CD4-positive, alpha-beta T cell treated with Interleukin-2 at 100 ng/mL for 4 hours (primary cell): ENCODE measurements at places on chromosomes 1 and 21.

DNA sequence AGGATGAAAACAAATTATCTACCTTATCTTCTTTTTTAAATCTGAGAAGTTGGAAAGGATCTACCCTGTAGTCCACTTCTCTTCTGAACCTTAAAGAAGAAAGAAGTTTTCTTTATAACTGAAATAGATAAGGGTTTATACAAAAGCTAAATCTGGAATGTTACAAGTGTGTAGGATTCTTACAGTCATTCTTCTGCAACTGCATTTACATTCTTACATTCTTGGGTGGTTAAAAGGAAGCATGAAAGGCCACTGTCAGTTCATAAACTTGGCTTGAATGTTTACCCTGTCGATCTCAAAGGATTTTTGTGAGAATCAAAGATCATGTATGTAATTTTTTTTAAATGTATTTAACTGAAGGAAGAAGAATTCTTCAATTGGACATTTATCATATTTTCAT, 142.1 kb upstream of the BRINP3 start:
- no peak for DNase-seq

GRCh38 chr1:91601554-91602376, 101.1 kb downstream of the CDC7 start:
- no peak for DNase-seq

DNA sequence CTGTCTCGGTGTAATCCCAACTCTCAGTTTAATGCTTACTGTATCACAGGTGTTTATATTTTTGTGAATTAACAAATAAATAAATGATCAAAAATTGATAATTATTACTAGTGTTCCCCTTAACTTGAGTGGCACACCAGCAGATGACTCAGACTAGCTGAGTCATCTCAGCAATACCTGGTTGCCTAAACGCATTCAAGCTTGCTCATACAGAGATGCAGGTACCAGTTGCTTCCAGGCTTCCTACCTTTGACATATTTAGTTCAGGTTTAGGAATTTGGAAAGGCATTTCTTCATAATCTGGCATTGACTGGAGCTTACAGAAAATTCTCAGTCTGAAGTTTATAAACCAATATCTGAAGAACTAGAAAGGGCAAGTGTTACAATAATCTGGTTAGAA, 78.9 kb upstream of the LMO4 start:
- DNase-seq = no peak

DNA sequence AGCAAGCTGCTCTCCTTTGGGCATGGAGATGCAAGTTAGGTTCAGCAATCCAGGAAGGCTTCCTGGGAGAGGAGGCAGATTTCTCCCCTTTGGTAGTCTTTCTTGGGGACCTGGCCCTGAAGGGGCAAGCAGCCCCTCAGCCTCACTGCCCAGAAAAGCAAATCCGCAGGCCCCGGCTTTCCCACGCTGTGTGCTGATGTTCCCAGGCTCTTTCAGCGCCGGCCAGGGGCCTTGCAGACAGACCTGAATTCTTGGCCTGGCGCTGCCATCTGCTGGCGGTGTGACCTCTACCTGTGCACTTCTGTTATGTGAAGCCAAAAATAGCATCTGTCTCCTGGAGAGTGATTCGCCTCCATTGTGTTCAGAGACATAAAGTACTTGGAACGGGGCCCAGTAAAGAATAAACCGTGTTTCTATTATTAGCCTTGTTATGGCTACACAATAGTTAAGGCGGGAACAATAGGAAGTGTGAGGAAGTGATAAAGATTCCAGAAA, 64.8 kb downstream of the ALPL start:
- no peak for DNase-seq

DNA sequence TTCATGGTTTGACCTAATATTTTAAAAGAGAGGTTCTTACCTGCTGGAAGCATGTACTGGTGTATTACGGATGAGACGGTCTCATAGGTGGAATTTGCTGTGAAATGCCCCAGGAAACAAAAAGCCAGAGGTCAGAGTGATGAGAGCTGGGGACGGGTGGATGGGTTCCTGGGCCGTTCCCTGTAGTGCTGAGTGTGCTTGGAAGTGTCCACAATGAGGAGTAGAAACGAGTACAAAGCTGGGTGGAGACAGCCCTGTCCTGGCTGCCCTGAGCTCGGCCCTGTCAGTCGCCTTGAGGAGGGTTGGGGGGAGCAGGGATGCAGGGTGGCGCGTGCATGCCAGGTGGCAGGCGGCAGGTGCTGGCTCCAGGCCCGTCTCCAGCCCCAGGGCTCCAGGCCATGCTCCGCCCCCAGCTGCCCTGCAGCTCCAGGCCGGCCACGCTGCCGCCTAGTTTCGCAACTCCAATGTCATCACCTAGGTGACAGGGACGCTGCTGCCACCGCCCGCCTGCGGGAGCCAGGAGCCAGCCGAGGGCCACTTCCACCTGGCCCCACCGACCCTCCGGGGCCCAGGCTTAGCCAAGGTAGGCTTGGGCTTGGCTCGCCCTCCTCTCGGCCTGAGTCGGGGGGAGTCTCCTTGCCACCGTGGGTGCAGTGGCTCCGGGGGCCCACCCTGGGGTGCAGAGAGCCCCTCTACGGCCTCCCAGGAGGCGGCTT, 16.4 kb downstream of the TP73 start:
- no peak for DNase-seq

GRCh38 chr21:43961382-43961909, 50.7 kb upstream of the TRAPPC10 start:
- DNase-seq = no peak

- no peak for DNase-seq
These were observed 524.8 kb downstream of the PTPRC start for GRCh38 chr1:199163670-199164069.

GRCh38 chr1:67644566-67644965, 40.4 kb upstream of the GADD45A start:
- DNase-seq = no peak

DNA sequence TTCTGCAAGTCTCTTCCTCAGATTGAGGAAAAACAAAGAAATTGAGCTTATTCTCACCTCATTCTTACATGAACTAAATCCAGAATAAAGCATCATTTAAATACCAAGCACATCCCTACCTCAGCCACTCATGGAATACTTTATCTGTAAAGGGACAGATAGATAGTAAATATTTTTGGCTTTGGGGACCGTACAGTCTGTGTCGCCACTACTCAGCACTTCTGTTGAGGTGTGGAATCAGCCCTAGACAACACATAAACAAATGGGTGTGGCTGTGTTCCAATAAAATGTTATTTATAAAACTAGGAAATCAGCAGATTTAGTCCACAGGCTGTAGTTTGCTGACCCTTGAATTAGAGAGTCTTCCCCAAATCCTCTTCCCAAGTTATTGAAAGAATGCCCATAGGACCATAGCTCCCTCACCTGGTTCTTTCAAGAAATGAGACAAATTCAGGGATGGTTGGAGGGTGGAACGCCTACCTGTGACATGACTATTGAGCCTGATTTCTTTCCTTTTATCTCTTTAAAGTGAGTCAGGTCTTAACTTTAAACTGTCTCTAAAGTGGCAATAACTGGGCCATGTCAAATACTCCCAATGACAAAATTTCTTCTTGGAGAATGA, 878.5 kb downstream of the USP25 start:
- DNase-seq = no peak

DNA sequence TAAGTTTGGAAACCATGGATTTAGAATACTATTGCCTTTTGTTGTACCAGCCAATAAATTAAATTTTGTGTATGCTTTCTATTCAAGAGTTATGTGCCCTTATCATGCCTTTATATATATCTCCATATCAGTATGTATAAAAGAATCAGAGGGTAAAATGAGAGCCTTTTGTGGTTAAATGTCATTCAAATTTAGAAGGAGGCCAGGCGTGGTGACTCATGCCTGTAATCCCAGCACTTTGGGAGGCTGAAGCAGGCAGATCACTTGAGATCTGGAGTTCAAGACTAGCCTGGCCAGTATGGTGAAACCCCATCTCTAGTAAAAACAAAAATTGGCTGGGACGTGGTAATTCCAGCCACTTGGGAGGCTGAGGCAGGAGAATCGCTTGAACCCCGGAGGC, 88.9 kb downstream of the XPR1 start:
- DNase-seq = no peak

GRCh38 chr1:116842654-116843053, 67.1 kb upstream of the PTGFRN start:
- DNase-seq = no peak

DNA sequence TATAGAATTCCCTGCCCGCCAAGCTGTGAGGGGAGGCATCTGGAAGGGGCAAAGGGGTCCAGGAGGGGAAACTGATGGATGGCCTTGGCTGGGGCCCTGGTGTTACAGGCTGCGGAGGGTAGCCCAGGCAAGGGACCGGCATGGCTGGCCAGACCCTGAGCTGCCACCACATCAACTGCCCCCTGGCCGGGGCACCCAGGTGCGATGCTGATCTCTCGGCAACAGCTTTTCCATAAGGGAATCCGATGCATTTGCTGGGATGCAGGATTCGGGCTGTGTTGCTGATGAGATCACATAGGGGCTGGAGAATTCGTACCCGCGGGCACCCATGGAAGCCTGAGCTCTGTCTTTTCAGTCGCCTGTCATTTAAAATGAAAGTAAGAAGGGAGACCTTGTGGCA, 73.7 kb downstream of the PRDM16 start:
- DNase-seq = no peak

- DNase-seq = no peak
These were observed 72.6 kb upstream of the MACF1 start for GRCh38 chr1:39131940-39132339.

- no peak for DNase-seq
These were observed 94.0 kb upstream of the KCND3 start for GRCh38 chr1:112083487-112083886.

DNA sequence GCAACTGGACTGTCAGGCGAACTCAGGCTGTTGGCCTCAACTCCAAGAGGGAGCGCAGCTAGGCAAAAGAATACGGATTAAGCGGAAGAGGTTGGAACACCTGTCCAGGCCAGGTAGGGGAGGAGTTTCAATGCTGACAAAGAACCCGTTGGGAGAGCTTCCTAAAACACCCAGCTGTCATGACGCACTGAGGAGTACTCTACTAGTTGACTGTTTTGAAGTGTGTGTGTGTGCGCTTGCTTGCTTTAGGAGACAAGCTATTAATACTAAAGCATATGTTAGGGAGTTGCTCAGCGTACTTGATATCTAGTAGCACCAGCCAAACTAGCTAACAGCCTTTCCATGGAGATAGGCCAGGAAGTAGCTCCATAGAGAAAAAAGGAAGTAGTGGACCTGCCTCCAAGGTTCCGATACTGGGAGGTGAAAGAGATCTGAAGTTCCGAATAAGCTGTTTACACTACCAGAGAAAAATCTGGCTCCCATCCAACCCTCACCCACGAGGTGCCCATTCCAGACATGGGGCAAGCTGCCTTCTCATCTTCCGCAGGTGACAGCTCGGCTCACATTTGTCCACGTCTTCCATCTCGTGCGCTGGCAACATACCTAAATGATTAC, 974 bp upstream of the FNBP1L start:
- DNase-seq = no peak

DNA sequence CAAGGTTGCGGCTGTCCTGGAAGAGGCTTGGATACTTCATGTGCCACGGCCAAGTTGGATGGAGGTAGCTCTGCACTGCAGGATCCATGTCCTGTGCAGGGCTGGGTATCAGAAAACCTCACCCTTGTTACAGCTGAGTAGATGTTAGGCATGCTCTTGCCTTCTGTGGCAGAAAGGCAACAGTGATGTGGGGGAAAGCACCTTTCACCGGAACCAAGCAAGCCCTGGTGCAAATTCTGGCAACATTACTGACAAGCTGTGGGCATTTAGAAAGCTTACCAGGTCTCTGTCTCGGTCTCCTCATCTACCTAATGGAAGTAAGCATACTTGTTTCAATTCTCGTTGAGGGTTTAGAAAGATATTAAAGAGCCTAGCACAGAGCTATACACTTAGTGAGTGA, 14.5 kb upstream of the CDCA8 start:
- no peak for DNase-seq

DNA sequence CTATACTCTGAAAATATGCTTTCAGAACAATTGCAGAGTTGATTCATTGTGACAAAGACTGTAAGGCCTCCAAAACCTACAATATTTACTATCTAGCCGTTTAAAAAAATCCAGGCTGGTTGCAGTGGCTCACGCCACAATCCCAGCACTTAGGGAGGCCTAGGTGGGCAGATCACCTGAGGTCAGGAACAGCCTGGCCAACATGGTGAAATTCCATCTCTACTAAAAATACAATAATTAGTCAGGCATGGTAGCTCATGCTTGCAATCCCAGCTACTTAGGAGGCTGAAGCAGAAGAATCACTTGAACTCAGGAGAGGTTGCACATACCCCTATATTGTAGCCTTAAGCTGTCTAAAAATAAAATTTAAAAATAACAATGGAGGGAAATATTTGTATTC, 5.3 kb upstream of the TFF2 start:
- no peak for DNase-seq

DNA sequence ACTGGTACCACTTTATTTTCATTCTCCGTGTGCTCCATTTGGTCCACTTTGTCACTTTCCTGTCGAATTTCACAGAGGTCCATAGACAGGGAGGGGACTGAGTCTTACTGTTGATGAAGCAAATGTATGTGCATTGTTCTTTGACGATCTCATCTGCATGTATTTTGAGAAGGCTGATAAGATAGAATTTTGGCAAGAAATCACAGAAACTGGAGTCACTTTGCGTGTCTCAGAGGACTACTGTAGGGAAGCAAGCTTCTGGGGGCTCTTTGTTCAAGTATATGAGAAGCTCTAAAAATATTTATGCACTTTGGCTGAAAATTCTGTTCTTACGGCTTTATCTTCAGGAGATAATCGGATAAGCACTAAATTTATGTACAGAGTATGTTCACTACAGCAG, 78.1 kb downstream of the PCBP3 start:
- no peak for DNase-seq

GRCh38 chr1:28974432-28974831, 60.1 kb downstream of the EPB41 start:
- DNase-seq = no peak

DNA sequence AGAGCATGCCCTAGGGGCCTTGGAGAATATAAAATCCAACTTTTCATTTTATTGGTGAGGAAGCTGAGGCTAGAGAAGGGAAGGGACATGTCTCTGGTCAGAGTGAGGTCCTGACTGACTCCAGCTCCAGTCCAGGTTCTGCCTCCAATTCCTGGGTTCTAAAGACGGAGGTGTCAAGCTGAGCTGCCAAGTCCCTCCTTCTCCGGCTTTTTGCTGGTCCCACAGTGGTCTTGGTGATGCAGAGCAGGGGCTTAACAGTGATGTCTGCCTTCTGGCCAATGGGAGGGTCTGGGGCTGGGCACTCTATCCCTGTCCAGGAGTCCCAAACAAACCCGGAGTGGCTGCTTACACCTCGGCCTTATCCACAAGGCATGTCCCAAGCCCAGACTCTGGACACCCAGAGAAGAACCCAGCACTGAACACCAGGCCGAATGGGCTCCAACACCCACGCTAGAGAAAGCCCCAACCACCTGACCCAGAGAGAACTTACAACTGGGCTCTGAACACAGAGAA, 104.8 kb downstream of the EBNA1BP2 start:
- no peak for DNase-seq

DNA sequence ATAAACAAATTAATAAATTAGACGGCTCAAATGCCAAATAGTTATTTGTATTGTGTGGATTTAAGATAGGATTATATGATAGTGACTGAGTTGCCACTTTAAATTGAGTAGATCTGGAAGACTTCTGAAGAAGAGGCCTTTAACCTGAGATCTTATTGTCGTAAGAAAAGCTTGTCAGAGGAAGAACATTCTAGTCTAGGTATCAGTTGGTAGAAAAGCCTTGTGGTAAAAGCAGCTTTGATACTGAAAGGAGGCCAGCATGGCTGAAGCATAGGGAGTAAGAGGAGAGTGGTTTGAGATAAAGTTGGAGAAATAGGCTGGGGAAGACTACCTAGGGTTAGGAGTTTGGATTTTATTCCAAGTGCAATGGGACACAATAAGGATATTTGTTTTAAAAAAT, 29.1 kb downstream of the SLC30A7 start:
- no peak for DNase-seq

- DNase-seq = no peak
These were observed 18.9 kb downstream of the NECAP2 start for GRCh38 chr1:16459352-16459925.
